ENCODE measurements at places on chromosomes 7 and 10.
A peak's percentile ranks its signal among the peaks of the same experiment; 100 is the strongest.

DNA sequence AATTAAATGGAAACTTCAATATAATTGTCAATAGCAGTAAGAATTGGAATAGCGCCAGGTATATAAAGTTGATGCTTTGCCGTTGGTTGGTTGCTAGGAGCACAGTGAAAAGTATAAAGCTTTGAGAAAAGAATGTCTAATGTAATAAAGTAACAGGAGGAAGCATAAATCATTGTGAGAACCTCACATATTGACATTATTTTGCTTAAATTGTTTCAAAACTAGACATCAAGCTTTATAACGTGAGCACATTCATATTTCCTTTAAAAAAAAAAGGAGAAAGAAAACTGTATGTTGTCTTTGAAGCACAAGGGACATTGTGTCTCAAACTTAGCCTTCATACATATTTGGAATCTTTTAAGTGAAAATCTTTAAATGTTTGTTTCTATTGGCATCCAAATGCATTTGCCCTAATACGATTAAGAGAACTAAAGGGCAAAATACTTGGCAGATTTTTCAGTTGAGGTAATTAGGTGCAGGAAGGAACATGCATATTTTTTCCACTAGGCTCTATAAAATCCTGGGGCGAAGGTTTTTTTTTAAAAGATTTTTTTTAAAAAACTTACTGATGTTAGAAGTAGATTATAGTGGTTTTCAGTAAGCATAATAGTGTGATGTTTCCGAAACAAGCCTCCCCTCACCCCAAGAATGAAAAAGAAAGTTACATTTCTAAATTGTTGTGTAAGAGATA lies 92.4 kb downstream of the ARID5B start:
- no peak for DNase-seq

- no peak for DNase-seq
Observed at GRCh38 chr10:102140218-102140617, 7.4 kb downstream of the PPRC1 start.

DNA sequence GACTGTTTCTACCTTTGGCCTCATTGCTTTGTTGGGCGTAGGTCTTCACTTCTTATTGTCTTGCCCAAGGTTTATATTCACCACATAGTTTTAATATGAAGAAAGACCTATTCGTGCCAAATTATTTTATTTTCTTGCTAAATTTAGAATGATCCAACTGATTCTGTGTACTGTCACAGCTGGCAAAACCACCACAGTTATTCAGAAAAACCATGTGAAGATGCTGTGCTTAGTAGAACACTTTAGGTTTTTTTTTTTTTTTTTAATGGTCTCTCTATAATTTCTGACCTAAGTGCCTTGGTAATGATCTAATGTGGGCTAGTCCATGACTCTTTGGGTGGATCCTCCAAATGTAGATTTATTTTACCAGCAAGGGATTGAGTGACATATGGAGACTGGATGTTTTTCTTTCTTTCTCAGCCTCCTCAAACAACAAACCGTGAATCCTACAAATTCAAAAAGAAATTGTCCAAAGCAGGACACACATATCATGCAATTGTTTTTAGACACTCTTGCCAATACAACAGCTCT lies 243.8 kb downstream of the DYNC1I1 start:
- no peak for DNase-seq

DNA sequence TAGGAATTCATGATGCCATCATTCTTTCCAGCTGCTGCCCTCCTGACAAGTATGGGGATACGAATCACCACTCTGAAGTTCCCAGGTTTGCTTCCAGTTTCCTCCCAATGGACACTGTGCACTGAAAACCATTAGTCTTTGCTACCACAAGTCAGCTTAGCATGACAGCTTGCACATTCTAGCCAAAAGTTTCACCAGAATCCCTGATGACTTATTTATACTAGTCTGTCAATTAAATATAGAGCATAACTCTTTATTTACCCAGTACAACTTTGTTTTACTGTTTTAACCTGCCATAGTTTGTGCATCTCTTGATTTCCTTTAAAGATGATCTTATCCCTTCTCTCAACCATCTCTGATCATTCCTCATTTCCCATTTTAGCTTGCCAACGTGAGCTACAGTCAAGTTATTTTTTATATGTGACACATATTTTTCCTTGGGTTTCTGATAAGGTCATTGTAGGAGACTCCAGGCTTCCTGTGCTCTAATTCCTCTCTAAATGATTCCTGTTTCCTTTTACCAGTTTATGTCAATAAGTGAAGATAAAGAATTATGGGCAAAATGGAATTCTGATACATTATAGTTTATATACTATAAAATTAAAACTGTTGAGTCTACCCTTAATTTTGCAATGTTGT lies 167.5 kb upstream of the MEOX2 start:
- DNase-seq: no peak

- no peak for DNase-seq
Observed at GRCh38 chr7:17185690-17186070, 112.8 kb upstream of the AHR start.

DNA sequence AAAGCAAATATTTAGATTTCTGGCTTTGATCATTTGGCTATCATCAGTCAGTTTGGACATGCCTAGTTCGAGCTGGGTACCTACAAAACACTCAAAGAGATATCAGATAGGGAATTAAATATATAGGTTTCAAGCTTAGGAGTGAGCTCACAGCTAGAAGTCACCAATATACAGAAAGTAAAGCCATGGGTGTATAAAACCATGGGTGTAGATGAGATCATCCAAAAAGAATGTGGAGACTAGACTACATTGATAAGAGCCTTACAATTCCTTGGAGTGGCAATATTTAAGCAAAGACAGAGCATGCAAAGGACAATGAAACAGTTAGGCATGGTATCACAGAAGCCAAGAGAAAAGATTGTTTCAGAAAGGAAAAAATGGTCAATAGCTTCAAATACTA lies 7.2 kb upstream of the RALA start:
- no peak for DNase-seq

GRCh38 chr7:28243861-28244260 lies 63.3 kb upstream of the JAZF1 start:
- DNase-seq: no peak

DNA sequence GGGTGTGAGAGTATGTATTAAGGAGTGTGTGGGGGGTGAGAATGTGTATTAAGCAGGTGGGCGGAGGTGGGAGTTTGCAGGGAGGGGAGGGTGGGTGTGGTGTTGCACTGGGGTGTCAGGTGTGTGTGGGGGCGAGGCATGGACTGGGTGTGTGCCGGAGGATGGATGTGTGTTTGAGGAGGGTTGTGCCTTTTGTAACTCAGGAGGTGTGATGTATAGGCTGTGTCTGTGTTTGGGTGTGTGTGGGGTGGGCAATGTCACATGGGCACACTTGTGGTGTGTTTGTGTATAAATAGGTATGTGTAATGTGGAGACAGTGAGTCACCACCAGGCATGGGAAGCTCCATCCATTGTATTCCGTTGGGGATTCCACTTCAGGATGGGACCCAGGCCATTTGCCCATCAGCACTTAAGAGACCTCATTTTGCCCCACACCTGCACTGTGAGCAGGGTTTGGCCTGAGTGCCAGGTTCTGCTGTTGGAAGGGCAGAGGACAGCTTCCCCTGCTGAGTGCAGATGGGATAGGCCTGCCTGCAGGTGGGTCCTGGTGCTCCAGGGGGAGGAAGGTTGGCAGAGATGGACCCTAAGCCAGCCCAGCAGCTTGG lies 5.8 kb downstream of the UNC5B start:
- DNase-seq: no peak

DNA sequence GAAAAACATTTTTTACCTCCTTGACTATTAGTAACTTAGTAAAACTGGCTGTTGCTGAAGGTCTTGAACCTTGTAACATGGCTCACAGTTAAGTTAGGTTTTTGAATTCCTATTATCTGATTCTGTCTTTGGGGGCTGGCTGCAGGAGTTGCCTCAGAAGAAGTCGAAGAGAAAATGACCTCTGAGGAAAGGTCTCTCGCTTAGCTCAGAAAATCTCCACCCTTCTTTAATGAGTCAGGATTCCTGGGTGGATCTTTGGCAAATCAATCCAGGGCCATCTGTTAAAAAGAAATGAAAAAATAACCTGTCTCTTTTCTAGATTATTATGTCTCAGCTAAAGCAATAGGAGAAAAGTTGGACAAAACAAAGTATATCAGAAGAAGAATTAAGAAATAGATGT lies 267.8 kb upstream of the SEMA3C start:
- DNase-seq: no peak

- no peak for DNase-seq
Observed at GRCh38 chr7:2908103-2908683, 64.1 kb upstream of the GNA12 start.

GRCh38 chr10:71575934-71576801 lies 143.4 kb downstream of the C10orf105 start:
- peak; percentile 2 for DNase-seq

- no peak for DNase-seq
Observed at GRCh38 chr10:30778769-30779168, 149.2 kb upstream of the LYZL2 start.

DNA sequence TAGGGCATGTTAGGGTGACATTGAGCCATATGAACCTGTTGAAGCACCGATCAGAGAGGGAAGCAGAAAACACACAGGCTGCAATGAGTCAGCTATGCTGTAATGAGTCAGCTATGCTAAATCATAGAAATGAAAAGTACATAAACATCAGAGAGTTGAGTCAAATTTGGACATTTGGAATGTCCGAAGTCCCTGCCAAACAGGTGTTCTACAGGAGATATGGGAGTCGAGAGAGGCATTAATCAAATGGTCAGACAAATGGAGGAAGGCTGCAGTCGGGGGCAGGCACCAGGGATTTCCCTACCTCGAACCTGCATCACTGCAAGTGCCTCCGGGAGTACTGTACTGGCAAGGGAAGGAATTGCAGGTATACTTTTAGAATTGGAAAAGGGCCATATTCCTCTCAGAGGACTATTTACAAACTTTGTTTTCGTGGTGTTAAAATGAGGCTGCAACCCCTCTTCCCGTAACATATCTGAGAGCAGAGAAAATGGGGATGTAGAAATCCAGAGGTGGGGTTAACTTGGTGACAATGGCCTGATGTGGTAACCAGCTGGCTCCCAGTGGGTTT lies 8.8 kb upstream of the ZC3HAV1 start:
- peak; percentile 23 for DNase-seq

DNA sequence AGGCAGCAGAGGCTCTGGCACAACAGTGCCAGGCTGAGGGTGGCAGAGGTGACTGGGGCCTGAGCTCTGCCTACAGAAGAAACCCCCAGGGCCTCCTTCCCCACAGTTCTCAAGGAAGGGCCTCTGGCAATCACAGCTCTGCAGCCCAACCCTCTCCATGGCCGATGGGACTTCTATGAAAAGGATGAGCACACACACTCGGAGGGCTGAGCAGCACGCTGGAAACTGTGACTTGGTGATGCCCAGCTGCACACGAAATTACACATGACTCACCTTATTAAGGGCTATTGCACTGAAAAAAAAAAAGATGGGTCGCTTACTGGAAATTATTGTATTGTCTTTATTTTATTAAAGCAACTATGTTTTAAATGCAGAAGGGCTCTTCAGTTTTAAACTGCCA lies 42.9 kb upstream of the LRRC18 start:
- no peak for DNase-seq

GRCh38 chr7:108314551-108314950 lies 141.7 kb downstream of the NRCAM start:
- no peak for DNase-seq

GRCh38 chr10:127694580-127695193 lies 42.3 kb upstream of the FOXI2 start:
- peak; percentile 25 for DNase-seq

GRCh38 chr7:139603896-139604295 lies 80.4 kb downstream of the CLEC2L start:
- no peak for DNase-seq

GRCh38 chr10:73950155-73950948 lies 39.4 kb downstream of the PLAU start:
- DNase-seq: no peak

GRCh38 chr7:112868609-112869008 lies 78.4 kb upstream of the TMEM168 start:
- DNase-seq: no peak

GRCh38 chr7:47954231-47954911 lies 6.1 kb upstream of the PKD1L1 start:
- DNase-seq: no peak

DNA sequence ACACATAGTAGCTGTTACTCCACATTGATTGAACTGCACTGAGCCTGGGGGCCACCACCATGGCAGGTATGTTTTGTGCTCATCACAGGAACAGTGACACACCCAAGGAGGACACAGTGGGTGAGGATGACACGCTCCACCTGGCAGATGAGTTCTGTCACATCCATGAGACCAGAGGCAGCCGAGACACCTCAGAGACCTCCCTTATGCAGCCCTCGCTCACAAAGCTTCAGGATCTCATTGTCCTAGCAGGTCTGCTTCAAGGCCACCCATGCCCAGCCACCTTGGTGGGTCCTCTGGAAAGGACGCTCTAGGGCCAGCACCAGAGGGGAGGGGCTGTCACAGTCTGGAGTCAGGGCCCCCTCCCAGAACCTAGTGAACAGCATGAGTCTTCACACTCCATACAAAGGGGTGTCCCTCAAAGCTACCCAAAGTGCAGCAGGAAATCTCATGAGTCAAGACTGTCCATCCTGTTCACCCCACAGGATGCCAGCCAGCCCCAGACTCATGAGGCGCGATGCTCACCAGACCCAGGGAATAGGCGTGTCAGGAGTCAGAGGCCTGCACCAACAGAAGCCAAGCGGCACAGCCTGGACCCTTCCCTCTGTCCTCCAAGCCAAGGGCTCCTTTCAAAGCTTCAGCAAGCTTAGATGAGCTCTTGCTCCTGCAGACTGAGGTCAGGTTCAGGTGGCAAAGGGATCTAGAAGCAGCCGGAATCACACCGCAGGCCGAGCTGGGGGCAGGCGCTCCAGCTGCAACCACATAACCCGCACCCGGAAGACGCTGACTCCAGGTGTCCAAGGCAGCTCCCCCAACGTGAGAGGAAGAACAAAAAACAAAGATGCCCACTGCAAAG lies 9.6 kb downstream of the FAM53B start:
- no peak for DNase-seq

DNA sequence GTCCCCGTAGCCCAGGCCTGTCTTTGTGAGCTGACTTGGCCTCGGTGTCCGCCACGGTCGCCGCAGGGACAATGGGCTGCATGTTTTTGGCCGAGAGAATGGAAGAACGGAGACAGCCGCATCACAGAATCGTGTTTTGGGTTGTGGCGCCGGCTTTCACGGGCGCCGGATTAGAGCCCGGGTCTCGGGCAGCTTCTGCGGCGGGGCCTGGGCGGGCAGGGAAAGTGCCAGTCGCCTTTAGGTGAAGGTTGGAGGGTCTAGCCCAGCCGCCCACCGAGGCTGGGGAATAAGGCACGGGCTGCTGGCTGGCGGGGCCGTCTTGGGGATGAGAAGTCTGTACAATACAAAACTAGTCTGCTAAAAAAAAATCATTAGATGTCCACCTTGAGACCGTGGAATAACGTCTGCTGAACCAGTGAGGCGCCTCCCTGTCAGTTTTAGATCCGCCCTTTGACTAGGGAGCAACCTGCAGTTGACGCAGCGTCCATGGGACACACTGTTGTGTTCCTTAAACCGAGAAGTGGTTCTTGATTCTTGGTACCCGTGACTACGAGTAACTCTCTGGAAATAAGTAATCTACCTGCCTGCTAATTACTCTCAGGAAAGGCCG lies 577 bp downstream of the DNAJB9 start:
- DNase-seq: no peak

GRCh38 chr7:114175125-114175524 lies 239.5 kb upstream of the FOXP2 start:
- no peak for DNase-seq

- DNase-seq: no peak
Observed at GRCh38 chr10:11687357-11687771, 54.8 kb upstream of the ECHDC3 start.

GRCh38 chr10:15764892-15765454 lies 45.3 kb upstream of the ITGA8 start:
- no peak for DNase-seq

- DNase-seq: no peak
Observed at GRCh38 chr7:49099587-49100326, 175.4 kb downstream of the CDC14C start.

Measured in NCI-H774 (cell line).